ENCODE measurements at places on chromosomes 3 and 15.

DNA sequence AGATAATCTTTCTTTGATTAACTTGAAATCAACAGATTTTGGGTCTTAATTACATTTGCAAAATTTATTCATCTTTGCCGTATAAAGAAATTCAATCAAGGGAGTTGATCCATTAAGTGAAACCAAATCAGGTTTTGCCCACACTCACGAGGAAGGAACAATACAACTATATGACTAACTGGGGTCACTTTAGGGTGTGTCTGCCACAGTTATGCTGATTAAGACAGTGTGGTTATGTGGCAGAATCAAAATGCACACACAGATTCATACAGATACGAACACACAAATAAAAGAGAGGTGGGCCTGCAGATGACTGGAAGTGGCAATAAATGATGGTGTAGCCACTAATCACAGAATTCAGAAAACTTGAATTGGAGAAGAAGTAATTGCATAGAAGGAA lies 543.5 kb downstream of the GABRG3 start:
- no peak for DNase-seq

DNA sequence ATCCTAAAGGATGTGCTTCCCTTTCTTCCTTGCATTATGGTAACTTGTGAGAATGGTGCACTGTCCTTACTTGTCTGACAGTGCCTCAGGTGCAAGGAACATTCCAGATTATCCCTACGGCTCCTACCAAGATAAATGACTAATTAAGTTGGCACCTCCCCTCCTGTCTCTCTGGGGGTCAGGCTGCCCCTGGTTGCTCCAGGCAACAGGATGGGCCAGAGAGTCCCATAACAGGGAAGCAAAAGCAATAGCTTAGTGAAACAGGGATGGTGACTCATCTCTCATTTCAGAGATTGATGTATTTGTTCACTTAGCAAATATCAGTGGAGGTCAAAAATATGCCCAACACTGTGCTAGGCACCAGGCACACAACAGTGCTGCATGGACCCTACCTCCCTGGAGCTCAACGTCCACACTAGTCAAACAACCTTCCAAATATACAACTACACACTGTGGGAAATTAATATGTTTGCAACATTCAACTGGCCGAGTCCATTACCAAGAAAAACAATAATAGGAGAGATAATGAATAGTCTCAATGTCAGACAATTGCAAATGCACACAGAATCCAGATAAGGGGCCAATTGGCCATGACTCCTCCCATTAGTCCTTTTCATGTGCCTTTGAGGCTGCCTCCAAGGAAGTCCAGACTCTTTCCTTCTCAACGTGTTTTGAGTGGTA lies 249.0 kb downstream of the TLE3 start:
- DNase-seq: no peak

- DNase-seq: peak; percentile 43
Measured at GRCh38 chr15:60326824-60327654, 70.7 kb downstream of the ANXA2 start.

GRCh38 chr15:80436511-80437307 lies 32.5 kb downstream of the ARNT2 start:
- no peak for DNase-seq

- no peak for DNase-seq
Measured at GRCh38 chr3:62501289-62501668, 127.9 kb upstream of the FEZF2 start.

DNA sequence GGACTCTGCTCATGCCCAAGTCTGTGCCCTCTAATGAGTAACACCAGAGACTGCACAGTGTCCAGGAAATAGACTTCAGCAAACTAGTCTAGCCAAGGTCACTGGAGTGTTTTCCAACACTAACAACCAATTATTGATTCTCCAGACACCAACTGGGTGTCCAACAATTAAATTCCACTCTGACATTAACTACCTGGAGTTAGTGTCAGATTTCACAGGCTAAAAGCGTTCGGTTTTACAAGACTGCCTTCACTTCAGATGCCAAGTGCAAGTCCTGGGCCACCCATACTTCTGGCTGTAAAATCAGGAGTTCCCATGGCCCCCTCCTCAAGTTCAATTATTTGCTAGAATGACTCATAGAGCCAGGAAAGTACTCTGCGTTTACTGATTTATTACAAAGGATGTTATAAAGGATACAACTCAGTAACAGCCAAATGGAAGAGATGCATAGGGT lies 20.8 kb upstream of the CFAP161 start:
- no peak for DNase-seq

DNA sequence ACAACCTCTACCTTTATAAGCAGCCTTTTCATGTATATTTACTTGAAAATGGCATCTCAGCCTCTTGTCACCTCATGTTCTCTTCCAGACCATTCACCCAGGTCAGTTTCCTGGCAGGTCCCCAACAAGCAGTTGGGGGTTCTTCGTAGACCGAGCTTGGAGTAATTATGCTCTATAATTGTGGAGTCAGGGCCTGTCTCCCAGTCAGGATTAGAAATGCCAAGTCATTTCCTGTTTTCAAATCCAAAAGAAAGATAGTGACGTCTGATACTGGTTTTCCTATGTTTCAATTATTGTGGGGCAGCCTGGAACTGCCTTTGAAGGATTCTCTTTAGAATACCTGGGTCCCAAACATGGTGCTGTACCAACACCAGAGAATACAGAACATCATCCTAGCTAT lies 430.6 kb downstream of the MECOM start:
- no peak for DNase-seq
